Smooth muscle cell of the coronary artery (primary cell): ENCODE measurements at places on chromosomes 5 and 9. TPM values are rescaled to one million over a fixed set of nuclear protein-coding genes. Genes with fewer than 3 reads are reported as not detected.

JAKMIP2 gene
- 0.15 TPM in 1 of 2 replicates, not detected in the other for total RNA-seq

C9orf50 gene
- total RNA-seq = 0.08 TPM in 1 of 2 replicates, not detected in the other

CCDC192 gene
- total RNA-seq = not detected in 2 replicates

RGS7BP gene
- total RNA-seq = 0.23 and 0.83 TPM in 2 replicates

SPINK4 gene
- total RNA-seq = not detected in 2 replicates

TEX48 gene
- total RNA-seq = not detected in 2 replicates

FGF10 gene
- total RNA-seq = not detected in 2 replicates
